ENCODE measurements at places on chromosomes 7 and 10. TPM values are rescaled to one million over a fixed set of nuclear protein-coding genes. Genes with fewer than 3 reads are reported as not detected.

DNA sequence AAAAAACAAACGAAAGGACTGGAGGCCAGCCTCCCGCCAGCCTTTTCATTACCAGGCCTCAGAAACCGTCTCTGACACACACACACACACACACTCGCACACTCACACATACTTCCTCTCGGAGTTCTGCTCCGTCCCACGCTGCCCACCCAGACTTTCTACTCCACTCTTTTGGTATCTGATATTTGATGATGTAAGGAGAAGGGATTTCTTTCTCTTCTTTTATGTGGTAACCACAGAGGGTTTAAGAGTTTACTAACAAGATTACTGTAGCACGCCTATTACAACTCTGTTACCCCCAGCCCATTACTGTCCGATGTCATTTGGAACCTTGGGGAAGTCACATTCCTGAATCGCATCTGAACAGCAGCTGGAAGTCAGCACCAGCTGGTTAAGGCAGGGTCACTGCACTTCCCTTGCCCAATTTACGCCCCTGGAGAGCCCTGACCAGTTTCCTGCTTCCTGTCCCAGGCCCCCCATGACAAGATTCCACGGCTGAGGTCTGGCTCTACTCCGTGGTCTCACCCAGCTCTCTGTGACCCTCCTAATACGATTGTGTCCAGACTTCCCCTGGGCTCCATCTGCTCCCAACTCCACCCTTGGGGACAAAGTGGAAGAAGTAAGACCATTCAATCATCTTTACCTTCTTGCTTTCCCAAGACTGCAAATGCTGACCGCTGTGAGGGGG, 1.1 kb downstream of the DENND2A start:
- no peak for DNase-seq

- no peak for DNase-seq
These were observed 384.0 kb downstream of the KCNMA1 start for GRCh38 chr10:77253556-77254064.

- DNase-seq: no peak
These were observed 21.6 kb downstream of the PRPF18 start for GRCh38 chr10:13608246-13608853.

DNA sequence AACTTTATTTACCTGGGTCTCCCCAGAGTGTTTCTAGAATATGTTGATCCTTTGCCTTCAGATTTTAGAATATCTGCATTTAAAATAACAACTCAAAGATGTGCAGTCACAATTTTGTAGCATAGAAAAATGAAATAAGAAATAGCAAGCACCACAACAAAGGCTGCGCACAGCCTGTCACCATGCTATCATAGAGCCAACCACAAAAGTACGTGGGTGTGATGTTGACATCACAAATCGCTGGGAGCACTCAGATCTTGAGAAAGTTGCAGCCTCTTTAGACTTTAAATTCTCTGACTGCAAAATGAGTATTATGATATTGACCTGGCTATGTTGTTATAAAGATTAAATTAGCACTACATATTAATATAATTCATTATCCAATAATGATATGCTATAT, 177.9 kb downstream of the TNS3 start:
- DNase-seq: peak; percentile 28

Gene MGMT
- 42.4 TPM for total RNA-seq

DNA sequence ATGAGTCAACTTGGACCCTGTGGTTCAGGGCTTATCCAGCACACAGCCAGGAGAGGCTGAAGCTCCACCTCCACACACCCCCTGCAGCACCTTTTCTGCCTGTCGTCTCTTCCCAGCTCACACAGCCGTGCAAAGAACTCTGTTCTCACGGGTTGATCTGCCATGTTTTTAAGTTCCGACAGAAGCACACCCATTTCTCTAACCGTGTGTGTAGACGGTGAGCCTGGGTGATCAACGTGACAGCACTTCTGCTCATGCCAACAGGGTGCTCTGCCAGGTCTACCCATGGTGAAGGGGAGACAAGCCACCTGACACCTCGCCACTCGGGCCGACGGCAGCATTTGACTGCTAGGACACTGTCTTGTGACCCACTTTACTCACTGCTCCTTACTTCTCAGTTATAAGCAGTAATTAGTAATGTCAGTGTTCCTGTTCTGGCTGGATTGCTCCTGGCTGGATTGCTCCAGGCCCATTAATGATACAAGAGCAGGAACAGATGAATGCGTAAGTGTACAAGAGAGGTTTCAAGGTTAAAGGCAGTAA, 90.5 kb downstream of the RNF216 start:
- DNase-seq: no peak

DNA sequence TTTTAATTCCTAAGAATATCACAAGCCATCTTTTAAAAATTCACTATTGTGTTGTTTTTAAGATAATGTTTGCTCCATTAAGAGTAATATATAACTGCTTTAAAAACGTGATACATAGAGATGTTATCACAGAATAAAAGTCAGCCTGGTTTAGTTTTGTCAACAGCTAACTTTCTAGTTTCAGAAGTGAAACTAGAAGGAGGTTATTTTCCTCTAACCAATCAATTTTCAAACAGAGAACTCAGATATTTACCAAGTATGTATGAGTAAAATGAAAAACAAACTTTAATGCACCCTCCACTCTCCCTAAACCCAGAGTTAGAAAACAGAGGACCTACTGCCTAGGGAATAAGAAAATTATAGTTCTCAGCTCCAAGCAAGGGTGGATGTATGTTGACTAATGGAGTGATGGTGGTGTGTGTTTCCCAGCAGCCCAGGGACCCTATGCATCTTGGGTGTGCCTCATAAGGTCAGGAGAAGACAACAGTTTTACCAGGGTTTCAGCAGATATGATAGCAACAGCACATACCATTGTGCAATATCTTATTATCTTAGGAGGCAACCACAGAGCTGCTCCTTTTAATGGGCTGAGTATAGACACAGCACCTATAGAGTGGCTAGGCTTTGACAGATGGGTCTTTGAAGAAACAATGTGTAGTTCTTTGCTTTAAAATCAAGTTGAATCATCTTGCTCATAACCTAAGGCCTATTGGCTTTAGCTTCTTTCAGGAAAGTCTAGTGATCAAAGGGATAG, 58.4 kb downstream of the PTPRZ1 start:
- no peak for DNase-seq

- DNase-seq: no peak
These were observed 41.5 kb upstream of the PLEKHA1 start for GRCh38 chr10:122333037-122333436.

All from thymus (tissue), 14 donors.